ENCODE measurements at places on chromosomes 2 and 18.
A peak's percentile ranks its signal among the peaks of the same experiment; 100 is the strongest.

- no peak for DNase-seq
Observed at GRCh38 chr2:219506802-219507526, 7.3 kb upstream of the ASIC4 start.

- DNase-seq, result no peak
Observed at GRCh38 chr2:119520696-119521432, 3.4 kb downstream of the SCTR start.

- no peak for DNase-seq
Observed at GRCh38 chr2:149921911-149922616, 334.5 kb upstream of the MMADHC start.

GRCh38 chr2:157319795-157320194 lies 5.8 kb downstream of the ERMN start:
- DNase-seq, result no peak

GRCh38 chr2:202642567-202642966 lies 7.8 kb downstream of the FAM117B start:
- no peak for DNase-seq

GRCh38 chr18:32257084-32257785 lies 67.4 kb downstream of the MEP1B start:
- DNase-seq, result peak; percentile 83

DNA sequence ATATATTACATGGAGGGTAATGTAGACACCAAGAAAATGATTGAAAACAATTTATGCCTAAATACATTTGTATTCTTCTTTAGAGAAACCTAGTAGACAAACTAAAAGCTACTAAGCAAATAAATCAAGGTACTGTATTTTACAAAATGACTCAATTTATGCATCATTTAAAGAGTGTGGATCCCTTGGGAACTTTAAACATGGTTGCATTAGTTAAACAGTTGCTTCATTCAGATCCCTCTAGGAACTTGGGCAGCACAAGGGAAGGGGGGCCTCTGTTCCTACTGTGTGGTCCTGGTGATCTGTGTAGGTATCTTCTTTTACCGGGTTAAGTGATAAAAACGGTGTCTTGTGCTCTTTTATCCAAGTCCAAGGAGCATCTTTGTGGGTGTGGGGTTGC lies 31.5 kb upstream of the ATP8B1 start:
- DNase-seq, result no peak

GRCh38 chr18:75297731-75298130 lies 87.1 kb downstream of the TSHZ1 start:
- no peak for DNase-seq

DNA sequence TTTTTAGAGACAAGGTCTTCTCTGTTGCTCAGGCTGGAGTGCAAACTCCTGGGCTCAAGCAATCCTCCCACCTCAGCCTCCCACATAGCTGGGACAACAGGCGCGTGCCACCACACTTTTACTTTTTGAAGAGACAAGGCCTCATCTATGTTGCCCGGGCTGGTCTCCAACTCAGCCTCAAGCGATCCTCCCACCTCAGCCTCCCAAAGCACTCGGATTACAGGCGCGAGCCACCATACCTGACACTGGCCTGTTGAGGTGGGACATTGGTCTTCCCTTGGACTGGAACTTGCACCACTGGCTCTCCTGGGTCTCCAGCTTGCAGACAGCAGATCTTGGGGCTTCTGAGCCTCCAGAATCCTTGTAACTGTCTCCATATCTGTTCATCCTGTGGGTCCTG lies 75.6 kb downstream of the NDUFA10 start:
- DNase-seq, result no peak

DNA sequence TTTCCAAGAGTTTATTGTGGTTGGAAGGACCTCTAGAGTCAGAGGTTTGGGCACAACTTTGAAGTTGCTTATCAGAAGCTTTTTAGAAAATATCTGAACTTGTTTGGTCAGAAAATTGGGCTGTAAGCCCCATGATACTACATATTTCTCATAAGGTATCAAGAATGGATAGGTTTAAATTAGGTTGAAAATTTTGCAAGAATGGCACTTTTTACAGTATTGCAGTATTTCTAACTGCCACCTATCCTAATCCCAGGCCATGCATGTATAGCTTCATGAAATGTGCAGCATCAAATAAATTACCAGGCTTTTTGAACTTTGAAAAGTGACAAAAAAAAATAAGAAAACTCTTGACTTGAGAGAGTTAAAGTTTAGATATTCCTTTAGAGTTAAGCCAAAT lies 367.2 kb downstream of the FIGN start:
- no peak for DNase-seq

- no peak for DNase-seq
Observed at GRCh38 chr2:122908159-122908558, 1116.9 kb upstream of the CNTNAP5 start.

GRCh38 chr18:50816419-50817166 lies 3.2 kb downstream of the MRO start:
- no peak for DNase-seq

- DNase-seq, result no peak
Observed at GRCh38 chr2:127705391-127706065, 4.2 kb downstream of the SFT2D3 start.

DNA sequence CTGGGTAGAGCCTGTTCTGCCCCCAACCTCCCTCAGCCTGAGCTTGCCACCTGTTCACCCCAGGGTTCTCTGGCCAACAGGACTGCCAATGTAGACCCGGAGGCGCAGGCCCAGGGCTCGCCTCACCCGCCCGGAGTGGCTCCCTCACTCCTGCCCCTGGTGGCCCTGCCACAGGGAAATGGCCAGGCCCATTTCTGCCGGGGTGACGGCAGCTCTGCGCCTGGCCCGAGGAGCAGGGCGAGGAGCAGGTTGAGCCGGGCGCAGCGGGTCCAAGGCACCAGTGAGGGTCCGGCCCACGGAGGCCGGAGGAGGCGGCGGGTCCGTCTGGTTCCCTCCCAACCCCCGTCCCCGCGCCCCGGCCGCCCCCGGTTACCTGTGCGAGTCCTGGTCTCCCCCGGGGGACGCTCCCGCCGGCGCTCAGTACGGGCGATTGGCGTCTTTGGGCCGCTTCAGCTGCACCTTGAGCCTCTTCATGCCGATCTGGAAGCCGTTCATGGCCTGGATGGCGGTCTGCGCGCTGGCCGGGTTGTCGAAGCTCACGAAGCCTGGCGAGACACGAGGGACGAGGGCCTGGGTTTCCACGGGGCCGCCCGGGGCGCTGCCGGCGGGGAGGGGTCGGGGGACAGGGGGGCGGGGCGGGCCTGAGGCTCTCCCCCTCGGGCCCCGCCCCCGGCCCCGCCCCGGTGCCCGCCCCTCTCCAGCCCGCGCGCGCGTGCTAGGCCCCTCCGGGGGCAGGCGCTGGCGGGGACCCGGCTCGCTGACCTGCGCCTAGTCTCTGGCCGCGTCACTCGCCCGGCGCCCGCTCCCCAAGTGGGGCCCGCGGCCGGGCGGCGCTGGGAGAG lies 312.0 kb downstream of the CELF4 start:
- no peak for DNase-seq

- DNase-seq, result no peak
Observed at GRCh38 chr18:48019557-48020325, 89.3 kb upstream of the SMAD2 start.

GRCh38 chr2:70978341-70979179 lies at the start of gene ANKRD53:
Gene ANKRD53 (plus strand): TSS chr2:70978630. CDS start chr2:70978646, 16 bp downstream.
- DNase-seq, result no peak

- peak; percentile 70 for DNase-seq
Observed at GRCh38 chr18:54269893-54270844, 852 bp downstream of the POLI start.

- DNase-seq, result no peak
Observed at GRCh38 chr2:62407838-62408237, 98.2 kb downstream of the TMEM17 start.

GRCh38 chr2:162245061-162245460 lies 1.8 kb upstream of the FAP start:
- no peak for DNase-seq

DNA sequence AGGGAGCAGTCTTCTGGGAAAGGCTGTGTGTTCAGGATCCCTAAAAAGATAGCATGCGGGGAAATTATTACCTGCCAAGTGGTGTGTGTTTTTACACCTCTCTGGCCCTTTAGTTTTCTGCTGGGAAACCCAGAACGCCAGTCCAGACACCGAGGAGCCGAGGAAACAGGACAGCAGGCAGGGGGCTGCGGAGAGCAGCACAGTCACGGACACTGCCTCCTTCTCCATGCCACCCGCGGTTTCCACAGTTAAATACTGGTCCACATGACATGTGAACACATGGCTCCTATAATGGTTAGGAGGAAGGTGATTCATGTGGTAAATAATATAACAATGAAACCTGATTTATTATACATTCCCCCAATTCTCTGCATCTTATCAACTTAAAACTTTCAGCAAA lies 20.4 kb downstream of the CNOT11 start:
- DNase-seq, result no peak

GRCh38 chr2:33617401-33617800 lies 18.3 kb upstream of the FAM98A start:
- no peak for DNase-seq

DNA sequence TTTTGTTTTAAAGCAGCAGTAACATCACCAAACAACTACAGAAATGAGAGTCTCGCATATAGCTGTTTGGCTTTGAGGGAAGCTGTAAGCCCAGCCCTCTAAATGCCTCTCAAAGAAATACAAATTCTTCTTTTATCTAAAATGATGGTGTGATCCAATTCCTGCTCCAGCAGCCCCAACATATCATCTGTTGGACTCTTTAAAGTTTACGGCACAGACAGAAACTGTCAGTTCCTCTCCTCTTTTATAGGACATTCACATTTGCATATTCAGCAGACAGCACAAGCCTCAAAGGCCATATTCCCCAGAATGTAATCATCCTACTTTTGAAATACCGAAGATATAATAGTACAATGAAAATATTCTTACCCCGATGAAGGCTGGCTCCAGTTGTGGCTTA lies 216.9 kb upstream of the REV1 start:
- DNase-seq, result no peak

GRCh38 chr2:61452392-61452791 lies 18.5 kb downstream of the USP34 start:
- no peak for DNase-seq

DNA sequence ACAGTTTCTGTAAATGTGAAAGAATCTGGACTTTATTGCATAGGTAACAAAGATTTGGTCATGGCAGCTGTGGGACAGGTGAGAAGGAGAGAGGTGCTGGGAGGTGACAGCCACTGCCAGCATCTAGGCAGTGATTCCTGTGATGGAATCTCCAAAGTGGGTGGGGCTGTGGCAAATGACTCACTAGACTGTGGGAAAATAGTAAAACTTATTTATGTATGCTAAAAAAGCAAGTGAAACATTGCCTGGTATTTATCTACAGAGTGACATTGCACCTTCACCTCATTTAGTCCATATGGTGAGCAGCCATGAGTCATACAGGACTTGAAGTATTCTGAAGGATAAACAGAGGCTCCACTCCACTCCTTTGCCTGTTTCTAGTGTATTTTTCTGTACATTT lies 145.3 kb upstream of the MEX3C start:
- no peak for DNase-seq

DNA sequence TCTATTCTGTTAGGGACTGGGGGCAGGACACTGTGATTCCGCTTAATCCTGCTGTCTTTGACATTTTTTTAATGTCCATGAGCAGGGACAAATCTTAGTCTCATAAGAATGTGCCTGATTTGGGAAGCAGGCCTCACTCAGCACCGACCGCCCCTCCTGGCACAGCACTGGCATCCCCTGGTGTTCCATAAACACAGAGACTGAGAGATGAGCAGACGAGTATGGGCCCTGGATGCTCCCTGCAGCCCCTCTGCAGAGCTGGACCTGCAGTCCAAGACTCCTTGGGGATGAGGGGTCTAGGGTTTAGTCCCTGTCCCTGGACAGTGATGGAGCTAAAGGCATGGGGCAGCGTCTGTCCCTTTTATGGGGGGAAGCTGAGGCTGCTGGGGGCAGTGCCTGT lies 81.6 kb downstream of the NDUFA10 start:
- DNase-seq, result no peak

GRCh38 chr18:50819027-50819727 lies 639 bp downstream of the MRO start:
- DNase-seq, result peak; percentile 23

GRCh38 chr2:33083699-33084387 lies 137.1 kb downstream of the LTBP1 start:
- DNase-seq, result peak; percentile 15

DNA sequence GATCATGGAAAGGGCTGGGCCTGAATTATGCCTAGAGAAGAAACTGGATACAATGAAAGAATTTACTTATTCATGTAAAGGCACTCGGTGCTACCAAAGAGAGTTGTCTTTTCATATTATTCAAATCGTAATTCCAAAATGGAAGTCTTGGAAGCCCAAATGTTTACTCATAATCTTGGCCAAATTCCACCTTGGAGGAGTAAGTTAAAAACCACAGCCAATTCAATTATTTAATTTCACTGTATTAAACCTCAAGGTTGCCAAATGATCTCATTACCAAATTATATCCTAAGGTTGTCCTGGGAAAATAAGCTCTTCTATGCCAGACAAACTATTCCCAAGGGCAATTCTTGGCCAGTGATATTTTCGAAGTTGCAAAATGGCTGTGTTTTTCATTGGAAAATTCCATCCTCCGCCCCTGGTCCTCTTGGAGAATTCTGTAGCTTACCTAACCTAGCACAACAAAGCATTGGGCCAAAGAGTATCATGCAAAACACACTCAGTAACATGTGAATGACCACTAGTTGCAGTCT lies 11.1 kb upstream of the VPS4B start:
- no peak for DNase-seq

- no peak for DNase-seq
Observed at GRCh38 chr2:216546241-216546640, 47.6 kb downstream of the RPL37A start.

DNA sequence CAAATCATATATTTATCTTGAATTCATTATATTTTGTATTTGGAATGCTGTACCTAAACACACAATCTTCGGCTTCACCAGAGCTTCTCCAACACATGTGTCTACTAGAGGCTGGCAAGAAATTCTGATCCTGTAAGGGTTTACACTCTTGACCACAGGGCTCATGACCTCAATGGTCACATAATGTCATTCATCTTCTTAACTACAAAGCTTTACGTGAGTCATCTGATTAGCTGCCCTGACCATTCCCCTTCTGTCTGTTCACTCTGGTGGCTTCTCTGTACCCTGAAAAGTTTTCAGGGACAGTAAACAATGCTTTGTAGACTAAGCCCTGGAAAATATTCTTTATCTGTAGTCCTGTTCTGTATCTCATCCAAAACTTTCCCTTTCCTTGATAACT lies 423.9 kb downstream of the CMPK2 start:
- no peak for DNase-seq

GRCh38 chr2:152453129-152453911 lies 118.3 kb downstream of the FMNL2 start:
- no peak for DNase-seq

GRCh38 chr2:240422658-240423329 lies 12.7 kb upstream of the GPC1 start:
- no peak for DNase-seq

- no peak for DNase-seq
Observed at GRCh38 chr2:152763651-152764050, 45.2 kb downstream of the ARL6IP6 start.

GRCh38 chr2:60806988-60807681 lies 51.1 kb downstream of the PAPOLG start:
- peak; percentile 68 for DNase-seq
